Retina (tissue), 1 donor: ENCODE measurements at places on chromosomes 11 and 22.
A peak's percentile ranks its signal among the peaks of the same experiment; 100 is the strongest.

GRCh38 chr11:120912504-120912903 is 111.4 kb upstream of the TBCEL start:
- no peak for DNase-seq

DNA sequence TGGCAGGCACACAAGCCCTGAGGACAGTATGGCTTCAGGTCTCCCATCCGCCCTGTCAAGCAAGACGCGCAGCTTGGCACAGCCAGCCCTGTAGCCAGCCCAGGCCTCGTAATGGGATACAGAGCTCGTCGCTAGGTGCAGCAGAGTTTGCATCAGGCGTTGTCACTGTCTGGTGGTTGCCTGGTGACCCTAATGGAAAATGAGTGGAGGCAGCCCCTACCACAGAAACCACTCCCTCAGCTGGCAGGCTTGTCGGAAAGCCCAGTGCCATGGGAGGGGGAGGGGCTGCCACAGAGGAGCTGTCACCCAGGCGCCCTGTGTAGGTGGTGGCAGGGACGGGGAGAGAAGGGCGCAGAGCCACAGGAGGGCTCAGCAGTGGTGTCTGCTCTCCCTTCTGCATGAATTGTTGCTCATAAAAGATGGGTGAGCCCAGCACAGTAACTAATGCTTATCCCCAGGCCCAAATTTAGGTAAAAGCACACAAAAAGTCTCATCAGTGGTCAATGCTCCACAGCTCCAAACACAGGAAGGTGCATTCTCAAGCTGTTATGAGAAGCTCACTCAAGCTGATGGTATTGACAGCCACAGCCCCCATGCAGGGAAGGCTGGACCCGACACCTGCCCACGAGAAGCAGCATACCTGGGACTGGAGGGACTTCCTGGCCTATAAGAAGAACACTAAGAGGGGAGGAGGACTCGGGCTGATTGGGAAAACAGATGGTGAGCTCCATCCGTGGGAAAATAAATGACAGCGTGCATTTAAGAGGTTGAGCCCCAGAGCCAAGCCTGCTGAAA is 164.6 kb downstream of the ETS1 start:
- no peak for DNase-seq

GRCh38 chr11:44454666-44455065 is 110.8 kb upstream of the CD82 start:
- no peak for DNase-seq

- no peak for DNase-seq
Observed at GRCh38 chr22:20035375-20036083, 14.6 kb downstream of the TANGO2 start.

- DNase-seq = no peak
Observed at GRCh38 chr11:87368858-87369480, 331.2 kb downstream of the TMEM135 start.

GRCh38 chr11:74017631-74018030 is 8.7 kb upstream of the UCP3 start:
- DNase-seq = no peak

- no peak for DNase-seq
Observed at GRCh38 chr11:32615422-32615821, 31.8 kb downstream of the EIF3M start.

DNA sequence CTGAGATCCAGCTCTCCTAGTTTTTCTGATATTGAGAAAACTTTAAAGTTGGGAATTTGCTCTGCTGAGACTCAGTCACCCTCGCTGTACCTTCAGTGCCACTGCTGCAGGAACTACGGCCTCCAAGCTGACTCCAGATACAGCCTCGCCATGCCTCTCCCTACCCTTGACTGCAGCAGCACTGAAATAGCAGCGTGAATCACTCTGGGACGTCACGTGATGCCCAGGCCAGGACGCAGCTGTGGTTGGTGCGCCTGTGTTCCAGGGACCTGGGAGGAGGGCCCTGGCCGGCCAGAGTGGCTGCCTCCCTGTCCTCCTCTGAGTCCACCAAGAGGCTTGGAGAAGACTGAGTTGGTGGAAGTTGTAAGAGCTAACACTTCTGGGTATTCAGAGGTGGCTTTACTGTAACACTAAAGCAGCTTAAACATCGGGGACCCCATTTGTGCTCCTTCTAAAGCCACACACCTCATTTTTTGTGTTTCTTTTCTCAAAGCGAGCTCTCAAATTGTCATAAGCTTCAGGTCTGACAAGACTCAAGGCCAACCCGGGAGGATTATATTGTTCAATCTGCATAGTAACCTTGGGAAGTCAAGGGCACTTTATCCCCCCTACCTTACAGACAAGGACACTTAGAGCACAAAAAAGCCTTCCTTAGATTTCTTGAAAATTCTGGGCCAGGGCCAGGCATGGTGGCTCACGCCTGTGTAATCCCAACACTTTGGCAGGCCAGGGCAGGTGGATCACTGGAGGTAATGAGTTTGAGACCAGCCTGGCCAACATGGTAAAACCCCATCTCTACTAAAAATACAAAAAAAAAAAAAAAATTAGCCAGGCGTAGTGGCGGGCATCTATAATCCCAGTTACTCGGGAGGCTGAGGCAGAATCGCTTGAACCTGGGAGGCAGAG is 4.2 kb upstream of the STIP1 start:
- peak; percentile 77 for DNase-seq

GRCh38 chr11:116792144-116792868 is 627 bp upstream of the APOA5 start:
- no peak for DNase-seq

- DNase-seq = no peak
Observed at GRCh38 chr22:30265131-30265720, 1.4 kb downstream of the OSM start.

- no peak for DNase-seq
Observed at GRCh38 chr11:20658135-20658534, 11.3 kb upstream of the NELL1 start.

DNA sequence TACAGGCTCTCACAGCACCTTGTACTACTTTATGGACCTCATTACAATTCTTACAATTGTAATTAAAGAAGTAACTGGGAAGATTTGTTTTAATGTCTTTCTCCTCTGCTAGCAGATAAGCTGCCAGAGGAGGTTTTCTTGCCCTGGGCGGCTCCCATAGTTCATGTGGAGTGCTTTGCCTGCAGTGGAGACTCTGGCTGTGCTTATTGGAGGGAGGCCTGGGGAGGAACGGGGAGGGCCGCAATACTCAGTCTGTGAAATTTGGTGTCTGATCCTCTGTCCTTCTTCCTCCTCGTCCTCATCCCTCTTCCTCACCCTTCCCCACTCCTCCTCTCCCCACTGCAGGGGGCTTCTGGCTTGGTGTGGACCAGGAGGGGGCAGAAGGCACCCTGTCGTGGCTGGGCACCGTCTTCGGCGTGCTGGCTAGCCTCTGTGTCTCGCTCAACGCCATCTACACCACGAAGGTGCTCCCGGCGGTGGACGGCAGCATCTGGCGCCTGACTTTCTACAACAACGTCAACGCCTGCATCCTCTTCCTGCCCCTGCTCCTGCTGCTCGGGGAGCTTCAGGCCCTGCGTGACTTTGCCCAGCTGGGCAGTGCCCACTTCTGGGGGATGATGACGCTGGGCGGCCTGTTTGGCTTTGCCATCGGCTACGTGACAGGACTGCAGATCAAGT is 5.6 kb downstream of the SLC35C1 start:
- DNase-seq = no peak

- no peak for DNase-seq
Observed at GRCh38 chr11:63847363-63847762, 8.5 kb downstream of the MARK2 start.

DNA sequence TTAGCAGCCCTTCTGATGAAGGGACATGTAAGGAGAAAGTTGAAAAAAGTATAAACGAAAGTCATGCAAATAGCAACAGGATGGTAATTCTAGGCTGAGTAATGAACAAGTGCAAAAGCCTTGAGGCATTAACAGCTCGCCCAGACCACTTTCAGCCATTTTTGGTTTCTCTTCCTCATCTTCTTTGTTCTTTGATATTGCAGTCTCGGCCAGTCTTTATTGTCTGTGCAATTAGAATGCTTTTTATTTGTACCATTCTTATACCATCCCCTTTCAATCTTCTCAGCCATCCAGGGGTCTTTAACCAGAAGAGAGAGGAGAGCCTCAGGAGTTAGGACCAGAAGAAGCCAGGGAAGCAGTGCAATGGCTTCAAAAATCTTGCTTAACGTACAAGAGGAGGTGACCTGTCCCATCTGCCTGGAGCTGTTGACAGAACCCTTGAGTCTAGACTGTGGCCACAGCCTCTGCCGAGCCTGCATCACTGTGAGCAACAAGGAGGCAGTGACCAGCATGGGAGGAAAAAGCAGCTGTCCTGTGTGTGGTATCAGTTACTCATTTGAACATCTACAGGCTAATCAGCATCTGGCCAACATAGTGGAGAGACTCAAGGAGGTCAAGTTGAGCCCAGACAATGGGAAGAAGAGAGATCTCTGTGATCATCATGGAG is 7.3 kb downstream of the TRIM34 start:
- DNase-seq = no peak

DNA sequence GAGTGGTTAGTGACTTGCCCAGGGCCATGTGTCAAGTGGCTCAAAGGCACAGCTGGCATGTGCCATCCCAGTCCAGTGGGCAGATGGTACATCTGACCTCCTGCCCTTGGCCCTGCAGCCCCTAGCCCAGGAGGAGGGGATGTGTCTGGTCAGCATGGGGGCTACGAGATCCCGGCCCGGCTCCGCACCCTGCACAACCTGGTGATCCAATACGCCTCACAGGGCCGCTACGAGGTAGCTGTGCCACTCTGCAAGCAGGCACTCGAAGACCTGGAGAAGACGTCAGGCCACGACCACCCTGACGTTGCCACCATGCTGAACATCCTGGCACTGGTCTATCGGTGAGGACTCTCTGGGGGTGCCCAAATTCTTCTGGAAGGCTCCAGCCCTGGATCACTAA is 5.7 kb upstream of the RAB1B start:
- DNase-seq = no peak

- no peak for DNase-seq
Observed at GRCh38 chr11:60844045-60844869, 2.3 kb downstream of the CCDC86 start.

- DNase-seq = no peak
Observed at GRCh38 chr22:37300551-37301017, 18.3 kb downstream of the CYTH4 start.

DNA sequence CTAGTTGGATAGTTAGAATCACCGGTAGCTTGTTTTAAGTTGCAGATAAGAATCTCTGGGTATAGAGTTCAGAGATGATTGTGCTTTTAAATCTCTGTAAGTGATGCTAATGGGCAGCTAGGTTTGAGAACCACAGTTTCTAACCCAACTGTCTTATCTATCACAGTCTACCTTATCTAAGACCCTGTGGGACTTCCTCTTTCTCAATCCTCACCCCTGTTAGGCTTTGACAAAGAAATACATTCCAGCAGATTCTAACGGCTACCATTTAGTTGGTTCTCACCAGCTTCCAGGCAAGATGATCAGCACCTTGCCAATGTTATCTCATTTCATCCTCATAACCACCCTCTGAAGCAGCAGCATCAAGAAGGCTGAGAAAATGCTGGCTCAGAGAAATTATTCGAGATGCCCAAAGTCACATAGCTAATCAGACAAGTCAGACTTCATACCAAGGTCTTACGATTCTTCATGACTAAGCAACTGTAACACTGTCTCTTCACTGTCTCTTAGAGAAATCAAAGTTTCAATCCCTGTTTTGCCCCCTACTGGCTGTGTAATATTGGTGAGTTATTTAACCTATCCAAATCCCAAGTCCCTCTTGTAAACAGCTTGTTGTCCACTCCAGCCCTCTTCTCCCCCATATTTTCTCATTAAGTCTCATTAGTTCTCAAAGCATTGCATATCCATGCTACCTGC is 192.4 kb upstream of the API5 start:
- no peak for DNase-seq

- no peak for DNase-seq
Observed at GRCh38 chr11:73995247-73995646, 12.6 kb upstream of the UCP2 start.

GRCh38 chr11:33736148-33736812 is at the start of gene CD59:
TSS of gene CD59 (minus strand) at chr11:33736423. CDS start at chr11:33722445, 13,978 bp downstream.
- DNase-seq = peak; percentile 91

- no peak for DNase-seq
Observed at GRCh38 chr22:37639771-37640590, 512 bp downstream of the SH3BP1 start.

- DNase-seq = no peak
Observed at GRCh38 chr11:62169935-62170334, 20.1 kb upstream of the SCGB1D1 start.

- DNase-seq = no peak
Observed at GRCh38 chr11:132744771-132745170, 787.5 kb downstream of the OPCML start.

DNA sequence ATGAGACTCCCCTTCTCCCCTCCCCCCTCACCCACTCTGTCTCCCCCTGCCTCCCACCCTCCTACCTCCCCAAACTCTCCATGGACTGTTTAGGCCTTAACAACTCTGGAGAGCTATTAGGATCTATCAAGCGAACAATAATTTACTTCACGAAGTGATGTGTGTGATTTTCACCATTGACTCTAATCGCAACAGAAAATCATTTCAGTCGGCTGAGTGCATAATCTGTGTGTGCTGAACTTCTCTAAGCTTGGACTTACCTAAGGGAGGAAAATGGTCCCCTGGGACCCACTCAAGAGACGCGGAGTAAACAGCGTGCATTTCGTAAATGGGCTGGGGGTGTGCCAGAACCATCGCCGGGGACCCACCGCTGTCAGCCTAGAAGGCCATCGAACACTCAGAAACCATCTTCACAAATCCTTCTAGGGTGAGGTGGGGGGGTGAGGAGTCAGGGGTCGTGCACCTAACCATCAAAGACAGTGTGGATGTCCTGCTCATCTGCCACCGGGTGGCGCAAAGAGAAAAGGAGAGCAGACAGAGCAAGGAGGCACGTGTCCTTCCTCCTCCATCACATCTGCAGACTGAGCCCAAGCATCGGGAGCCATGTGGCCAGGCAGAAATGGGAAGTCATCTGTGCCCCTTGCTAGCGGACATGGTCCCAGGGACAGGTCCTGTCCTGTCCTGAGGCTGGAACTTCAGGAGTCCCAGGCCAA is 62.1 kb upstream of the NUP50 start:
- peak; percentile 63 for DNase-seq

GRCh38 chr22:30021338-30021737 is 58.9 kb upstream of the HORMAD2 start:
- DNase-seq = no peak

DNA sequence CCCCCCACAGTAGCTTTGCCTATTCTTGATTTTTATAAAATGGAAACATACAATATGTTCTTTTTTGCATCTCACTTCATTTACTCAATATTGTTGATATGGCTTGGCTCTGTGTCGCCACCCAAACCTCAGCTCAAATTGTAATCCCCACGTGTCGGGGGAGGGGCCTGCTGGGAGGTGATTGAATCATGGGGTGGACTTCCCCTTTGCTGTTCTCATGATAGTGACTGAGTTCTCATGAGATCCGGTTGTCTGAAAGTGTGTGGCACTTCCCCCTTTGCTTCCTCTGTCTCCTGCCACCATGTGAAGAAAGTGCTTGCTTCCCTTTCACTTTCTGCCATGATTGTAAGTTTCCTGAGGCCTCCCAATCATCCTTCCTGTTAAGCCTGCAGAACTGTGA is 431.3 kb downstream of the MN1 start:
- no peak for DNase-seq

GRCh38 chr22:40014667-40015248 is 20.0 kb downstream of the FAM83F start:
- no peak for DNase-seq

GRCh38 chr11:86161336-86161735 is 83.2 kb upstream of the EED start:
- no peak for DNase-seq
